ENCODE measurements at places on chromosomes 3 and 15.

GRCh38 chr15:75650908-75651809, 3.4 kb downstream of the SNX33 start:
- DNase-seq: no peak

- no peak for DNase-seq
These were observed 149.8 kb downstream of the APBA2 start for GRCh38 chr15:29035336-29036285.

- peak; percentile 60 for DNase-seq
These were observed 530.0 kb downstream of the MECOM start for GRCh38 chr3:169133178-169134161.

GRCh38 chr15:55768670-55769185, 25.8 kb upstream of the PRTG start:
- no peak for DNase-seq
